ENCODE measurements at places on chromosomes 3 and 15. TPM values are rescaled to one million over a fixed set of nuclear protein-coding genes. Genes with fewer than 3 reads are reported as not detected.
A peak's percentile ranks its signal among the peaks of the same experiment; 100 is the strongest.

GRCh38 chr3:13015286-13016082, 57.7 kb downstream of the IQSEC1 start:
- H3K27me3 ChIP-seq: no peaks in the 10 kb centered on the region
- peak overlapping the region; percentile 100 for H3K27ac ChIP-seq
- no peaks in the 10 kb centered on the region for H3K36me3 ChIP-seq
- DNase-seq: peak; percentile 62
- peaks cover 80% of the 10 kb centered on the region for H3K4me1 ChIP-seq

GRCh38 chr15:68417051-68417450, 14.9 kb downstream of the ITGA11 start:
- H3K36me3 ChIP-seq: no peaks in the 10 kb centered on the region
- H3K4me3 ChIP-seq: no peak overlapping the region
- DNase-seq: no peak
- H3K27ac ChIP-seq: no peak overlapping the region

DNA sequence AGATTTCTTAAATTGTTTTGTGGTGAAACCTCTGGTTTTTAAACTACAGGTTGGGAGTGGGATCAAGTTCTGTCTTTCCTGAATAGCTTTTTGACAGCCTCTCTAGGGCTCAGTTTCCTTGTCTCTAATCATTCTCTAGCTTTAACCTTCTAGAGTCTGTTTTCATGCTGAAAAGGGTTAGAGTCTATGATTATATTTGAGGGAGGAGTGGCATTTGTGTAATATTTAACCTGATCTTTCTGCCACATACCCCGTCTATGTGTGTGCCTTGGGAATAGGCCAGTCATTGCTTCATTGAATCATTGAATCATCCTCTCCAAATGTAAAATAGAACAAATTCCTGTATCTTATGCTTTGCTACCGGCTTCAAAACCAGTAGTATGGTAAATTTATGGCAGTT, 204.9 kb downstream of the KLHL25 start:
- H3K36me3 ChIP-seq: no peaks in the 10 kb centered on the region
- no peak overlapping the region for H3K4me3 ChIP-seq
- H3K27me3 ChIP-seq: no peaks in the 10 kb centered on the region
- peaks cover 1% of the 10 kb centered on the region for H3K4me1 ChIP-seq
- no peak overlapping the region for H3K27ac ChIP-seq
- DNase-seq: no peak

- H3K27me3 ChIP-seq: no peaks in the 10 kb centered on the region
- H3K27ac ChIP-seq: no peak overlapping the region
- no peak for DNase-seq
- no peak overlapping the region for H3K4me3 ChIP-seq
These were observed 387.4 kb downstream of the PTPRG start for GRCh38 chr3:61948699-61949305.

DNA sequence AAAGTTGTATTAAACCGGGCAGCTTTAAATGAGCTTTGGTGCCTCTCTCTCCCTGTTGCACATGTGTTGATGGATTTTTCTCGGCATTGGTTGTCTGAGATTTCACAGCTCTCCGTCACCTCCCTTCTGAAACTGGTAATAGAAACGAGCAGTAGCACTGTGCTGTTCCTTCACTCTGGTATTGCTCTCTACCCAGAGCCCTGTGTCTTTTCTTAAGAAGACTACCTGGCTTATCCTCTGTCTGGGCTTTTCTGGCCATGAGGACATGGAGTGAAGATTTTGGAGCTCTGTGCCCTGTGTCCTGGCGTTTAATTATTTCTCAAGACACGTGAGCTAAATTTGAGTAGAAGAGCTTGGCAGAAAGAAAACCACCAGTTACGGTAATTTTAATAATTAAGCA, 209.6 kb upstream of the EIF1B start:
- no peaks in the 10 kb centered on the region for H3K36me3 ChIP-seq
- H3K27me3 ChIP-seq: peaks cover 2% of the 10 kb centered on the region
- DNase-seq: no peak
- no peaks in the 10 kb centered on the region for H3K4me1 ChIP-seq
- no peak overlapping the region for H3K27ac ChIP-seq

- DNase-seq: no peak
- no peaks in the 10 kb centered on the region for H3K36me3 ChIP-seq
- peaks cover 7% of the 10 kb centered on the region for H3K27me3 ChIP-seq
- no peak overlapping the region for H3K4me3 ChIP-seq
These were observed 23.8 kb upstream of the CNBP start for GRCh38 chr3:129207479-129207878.

DNA sequence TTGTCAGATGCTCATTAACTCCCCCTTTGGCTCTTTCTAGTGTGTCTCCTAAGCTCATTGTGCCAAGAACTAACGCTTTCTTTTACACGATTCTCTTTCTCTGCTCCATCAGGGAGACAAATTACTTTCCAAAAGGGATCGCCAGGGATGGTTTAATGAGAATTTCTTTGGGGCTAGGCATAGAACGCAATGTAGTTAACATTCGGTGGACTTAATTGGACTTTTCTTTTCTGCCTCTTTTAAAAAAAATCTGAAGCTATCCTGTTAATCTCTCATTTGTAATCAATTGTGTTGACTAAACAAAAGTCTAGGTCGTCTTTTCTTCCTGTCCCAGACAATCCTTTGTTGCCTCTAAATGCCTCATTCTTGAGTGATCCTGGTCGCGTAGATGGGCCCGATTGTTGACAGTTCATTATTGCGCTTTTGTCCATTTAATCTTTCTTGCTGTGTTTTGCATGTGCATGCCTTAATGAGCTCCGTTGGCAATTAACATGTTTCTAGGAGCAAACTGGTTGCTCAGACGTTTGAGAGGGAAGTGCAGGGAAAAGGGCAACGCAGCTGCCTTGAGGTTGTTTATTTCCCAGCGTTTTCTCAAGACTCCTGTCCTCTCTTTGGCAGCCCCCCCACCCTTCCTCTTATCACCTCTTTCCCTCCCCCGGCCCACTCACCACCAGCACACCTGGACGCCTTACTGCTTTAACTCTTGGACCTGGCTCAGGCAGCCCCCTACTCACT, 7.8 kb downstream of the FEZF2 start:
- H3K27ac ChIP-seq: no peak overlapping the region
- no peaks in the 10 kb centered on the region for H3K36me3 ChIP-seq
- DNase-seq: no peak
- H3K27me3 ChIP-seq: peaks cover 33% of the 10 kb centered on the region
- no peaks in the 10 kb centered on the region for H3K4me1 ChIP-seq
- H3K4me3 ChIP-seq: no peak overlapping the region

GRCh38 chr3:158110658-158111018, 749 bp downstream of the RSRC1 start:
- no peak overlapping the region for H3K27ac ChIP-seq
- peak overlapping the region; percentile 71 for H3K4me3 ChIP-seq
- peaks cover 21% of the 10 kb centered on the region for H3K4me1 ChIP-seq
- H3K36me3 ChIP-seq: no peaks in the 10 kb centered on the region
- DNase-seq: no peak
- peaks cover 20% of the 10 kb centered on the region for H3K27me3 ChIP-seq

DNA sequence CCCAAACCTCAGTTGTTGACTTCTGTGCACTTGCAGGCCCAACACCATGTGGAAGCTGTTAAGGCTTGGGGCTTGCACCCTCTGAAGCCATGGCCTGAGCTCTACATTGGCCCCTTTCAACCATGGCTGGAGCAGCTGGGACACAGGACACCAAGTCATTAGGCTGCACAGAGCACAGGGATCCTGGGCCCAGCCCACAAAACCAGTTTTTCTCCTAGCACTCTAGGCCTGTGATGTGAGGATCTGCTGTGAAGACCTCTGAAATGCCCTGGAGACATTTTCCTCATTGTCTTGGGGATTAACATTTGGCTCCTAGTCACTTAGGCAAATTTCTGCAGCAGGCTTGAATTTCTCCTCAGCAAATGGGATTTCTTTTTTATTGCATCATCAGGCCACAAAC, 1255.7 kb downstream of the ZPLD1 start:
- no peaks in the 10 kb centered on the region for H3K36me3 ChIP-seq
- no peaks in the 10 kb centered on the region for H3K4me1 ChIP-seq
- DNase-seq: no peak
- no peak overlapping the region for H3K27ac ChIP-seq
- H3K4me3 ChIP-seq: no peak overlapping the region

DNA sequence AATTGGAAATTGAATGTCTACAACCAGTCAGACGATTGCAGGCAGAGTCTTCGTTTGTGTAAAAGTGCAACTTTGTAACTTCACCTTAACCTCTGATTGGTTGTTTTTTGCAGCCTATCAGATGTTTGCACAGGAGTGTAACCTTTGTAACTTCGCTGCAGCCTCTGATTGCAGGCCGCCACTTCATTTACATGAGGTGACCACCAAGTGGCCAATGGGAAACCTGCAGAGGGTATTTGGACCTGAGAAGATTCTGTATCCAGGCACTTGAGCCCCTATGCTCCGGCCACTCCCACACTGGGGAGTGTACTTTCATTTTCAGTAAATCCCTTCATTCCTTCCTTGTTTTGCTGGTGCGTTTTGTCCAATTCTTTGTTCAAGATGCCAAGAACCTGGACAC, 68.1 kb upstream of the PFN2 start:
- H3K4me3 ChIP-seq: no peak overlapping the region
- H3K36me3 ChIP-seq: no peaks in the 10 kb centered on the region
- H3K4me1 ChIP-seq: no peaks in the 10 kb centered on the region

DNA sequence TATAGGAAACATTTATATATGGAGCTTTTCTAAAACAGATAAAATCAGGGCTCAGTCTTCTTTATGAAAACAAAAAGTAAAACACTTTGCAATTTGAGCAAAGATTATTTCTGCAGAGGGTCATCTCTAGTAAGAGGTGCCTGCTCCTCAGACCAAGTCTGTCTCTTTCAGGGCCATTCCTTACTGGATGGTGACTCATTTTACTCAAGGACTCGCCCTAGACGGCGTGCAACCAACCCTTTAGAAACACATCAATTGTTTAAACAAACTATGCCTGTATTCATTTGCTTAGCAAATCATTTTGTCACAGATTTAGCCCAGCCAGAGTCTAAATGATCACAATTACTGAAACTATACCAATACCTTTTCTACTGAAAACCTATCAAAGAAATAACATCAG, 242.8 kb upstream of the ICE2 start:
- no peak for DNase-seq
- H3K27me3 ChIP-seq: no peaks in the 10 kb centered on the region
- peaks cover 31% of the 10 kb centered on the region for H3K4me1 ChIP-seq
- peak overlapping the region; percentile 89 for H3K27ac ChIP-seq

DNA sequence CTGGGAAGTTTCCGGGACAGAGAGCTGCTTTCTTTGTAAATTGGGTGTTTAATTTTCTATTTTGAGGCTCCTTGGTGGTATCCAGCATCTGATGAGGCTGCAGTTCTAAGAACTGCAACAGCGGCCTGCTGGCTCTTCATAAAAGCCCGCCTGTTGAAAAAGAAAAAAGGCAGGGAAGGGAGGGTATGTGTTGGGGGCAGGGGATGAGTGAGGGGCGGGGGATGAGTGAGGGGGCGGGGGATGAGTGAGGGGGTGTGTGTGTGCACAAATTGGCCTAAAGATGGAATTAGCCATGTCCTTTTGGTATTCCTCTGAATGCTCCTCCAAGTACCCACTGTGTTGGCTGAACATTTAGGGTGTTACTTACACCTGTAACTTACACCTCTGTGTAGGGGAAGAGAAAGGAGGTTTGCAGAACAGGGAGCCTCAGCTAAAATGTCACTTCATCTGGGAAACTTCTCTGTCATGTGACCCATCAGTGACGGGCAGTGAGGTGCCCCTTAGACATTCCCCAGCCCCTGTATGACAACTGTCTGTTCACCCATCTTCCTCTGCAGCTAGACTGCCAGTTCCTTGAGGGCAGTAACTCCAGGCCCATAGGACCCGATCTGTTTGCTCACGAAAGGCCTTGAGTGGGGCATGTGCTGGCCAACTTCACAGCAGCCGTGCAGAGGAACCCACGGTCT, 57.6 kb downstream of the LRIG1 start:
- no peaks in the 10 kb centered on the region for H3K36me3 ChIP-seq
- DNase-seq: no peak
- no peaks in the 10 kb centered on the region for H3K4me1 ChIP-seq
- H3K27me3 ChIP-seq: no peaks in the 10 kb centered on the region
- H3K27ac ChIP-seq: no peak overlapping the region
- no peak overlapping the region for H3K4me3 ChIP-seq

DNA sequence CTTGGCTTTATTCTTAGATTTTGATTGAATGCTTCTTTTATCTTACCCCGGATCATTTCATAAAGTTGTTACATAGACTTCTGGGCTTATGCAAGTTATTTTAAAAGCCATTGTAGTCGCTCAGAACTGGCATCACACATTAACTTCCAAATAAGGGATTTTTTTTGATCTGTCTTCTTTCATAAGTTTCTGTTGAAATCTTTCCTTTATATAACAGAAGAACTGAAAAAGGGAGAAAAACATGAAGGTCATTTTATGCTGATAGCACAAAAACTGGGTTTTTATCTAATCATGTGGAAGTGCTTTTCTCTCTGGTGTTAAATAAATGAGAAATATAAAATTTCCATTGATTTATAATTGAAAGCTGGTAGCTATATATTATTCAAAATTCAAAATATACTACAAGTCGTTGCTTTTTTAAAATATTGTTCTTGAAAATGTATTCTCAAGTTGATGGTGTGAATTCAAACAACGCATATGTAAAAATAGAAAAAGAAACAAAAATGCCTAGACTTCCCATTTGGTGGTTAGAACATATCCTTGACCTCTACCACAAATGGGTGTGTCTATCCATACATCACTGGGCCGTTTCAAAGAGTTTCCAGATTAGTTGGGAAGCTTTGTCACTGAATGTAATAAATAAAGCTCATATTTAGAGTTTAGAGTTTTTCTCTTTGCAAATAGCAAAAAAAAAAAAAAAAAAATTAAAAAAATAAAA, 258.3 kb upstream of the ZPLD1 start:
- no peaks in the 10 kb centered on the region for H3K36me3 ChIP-seq
- H3K27ac ChIP-seq: no peak overlapping the region

DNA sequence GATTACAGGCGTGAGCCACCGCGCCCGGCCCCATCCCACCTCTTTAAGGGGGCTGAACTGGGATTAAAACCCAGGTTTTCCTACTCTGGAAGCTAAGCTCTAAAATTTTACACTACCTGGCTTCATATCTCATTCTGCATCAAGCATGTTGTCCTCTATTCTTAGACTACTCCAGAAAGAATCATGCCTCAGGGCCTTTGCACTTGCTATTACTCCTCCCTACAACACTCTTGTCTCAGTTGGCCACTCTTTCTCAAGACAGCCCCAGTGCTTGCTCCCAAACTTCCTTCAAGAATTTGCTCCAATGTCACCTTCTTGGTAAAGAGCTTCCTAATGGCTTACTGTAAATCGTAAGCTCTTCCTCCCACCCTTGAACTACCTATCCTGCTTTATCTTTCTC, 521.7 kb downstream of the MAGI1 start:
- no peak overlapping the region for H3K4me3 ChIP-seq
- no peaks in the 10 kb centered on the region for H3K27me3 ChIP-seq

GRCh38 chr3:104555728-104556127, 811.0 kb upstream of the ALCAM start:
- no peaks in the 10 kb centered on the region for H3K27me3 ChIP-seq
- no peaks in the 10 kb centered on the region for H3K36me3 ChIP-seq
- H3K4me1 ChIP-seq: no peaks in the 10 kb centered on the region
- no peak overlapping the region for H3K27ac ChIP-seq
- DNase-seq: no peak
- H3K4me3 ChIP-seq: no peak overlapping the region

- H3K27me3 ChIP-seq: no peaks in the 10 kb centered on the region
- H3K27ac ChIP-seq: no peak overlapping the region
These were observed 9.9 kb downstream of the BCL6 start for GRCh38 chr3:187735383-187735782.

GRCh38 chr3:196969134-196969659, 564 bp upstream of the PIGZ start:
- peak overlapping the region; percentile 46 for H3K4me3 ChIP-seq
- no peaks in the 10 kb centered on the region for H3K4me1 ChIP-seq
- peak; percentile 46 for DNase-seq
- H3K36me3 ChIP-seq: no peaks in the 10 kb centered on the region
- H3K27ac ChIP-seq: no peak overlapping the region

The CFAP91 gene
- 0.14 TPM for total RNA-seq

The SCAMP5 gene
- total RNA-seq: 0.41 TPM

The EAF2 gene
- total RNA-seq: 4.4 TPM

The CD86 gene
- total RNA-seq: 0.23 TPM

The CDCP1 gene
- total RNA-seq: 0.55 TPM

The SLC22A14 gene
- total RNA-seq: not detected
